NCI-H1694 treated with DMSO at 0.1 percent for 48 hours (cell line): ENCODE measurements at places on chromosomes 1 and 21.

- no peak for DNase-seq
These were observed 12.4 kb downstream of the LEPR start for GRCh38 chr1:65432918-65433317.

DNA sequence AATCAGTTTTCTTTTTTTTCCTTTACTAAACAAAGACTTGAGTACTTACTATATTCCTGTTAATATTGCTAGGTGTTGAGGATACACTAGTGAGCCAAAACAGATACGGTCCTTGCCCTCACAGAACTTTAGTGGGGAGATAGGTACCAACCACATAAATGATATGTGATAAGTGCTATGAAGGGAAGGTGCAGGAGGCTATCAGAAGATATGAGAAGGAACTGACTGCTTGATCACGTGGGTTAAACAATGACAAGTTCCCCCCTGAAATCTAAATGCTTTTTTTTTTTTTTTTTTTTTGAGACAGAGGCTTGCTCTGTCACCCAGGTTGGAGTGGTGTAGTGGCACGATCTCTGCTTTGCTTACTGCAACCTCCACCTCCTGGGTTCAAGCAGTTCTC is 25.0 kb downstream of the RBM15 start:
- no peak for DNase-seq

DNA sequence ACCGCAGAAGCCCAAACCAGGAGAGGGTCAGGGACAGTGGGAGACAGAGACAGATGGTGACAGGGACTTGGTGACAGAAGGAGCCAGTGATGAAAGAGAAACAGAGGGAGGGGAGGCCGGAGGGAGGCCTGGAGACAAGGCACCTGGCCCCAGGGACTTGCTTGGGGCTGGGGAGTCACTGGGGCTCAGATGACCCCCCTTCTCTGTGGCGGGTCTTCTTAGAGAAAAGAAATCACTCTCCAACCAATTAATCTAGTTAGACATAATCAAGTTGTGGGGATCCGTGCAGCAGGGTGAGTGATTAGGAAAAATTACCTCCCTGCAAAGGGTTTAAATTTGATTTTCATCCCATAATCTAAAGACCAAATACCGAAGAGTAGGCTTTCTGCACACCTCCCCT is 519.8 kb downstream of the PTPRU start:
- no peak for DNase-seq

DNA sequence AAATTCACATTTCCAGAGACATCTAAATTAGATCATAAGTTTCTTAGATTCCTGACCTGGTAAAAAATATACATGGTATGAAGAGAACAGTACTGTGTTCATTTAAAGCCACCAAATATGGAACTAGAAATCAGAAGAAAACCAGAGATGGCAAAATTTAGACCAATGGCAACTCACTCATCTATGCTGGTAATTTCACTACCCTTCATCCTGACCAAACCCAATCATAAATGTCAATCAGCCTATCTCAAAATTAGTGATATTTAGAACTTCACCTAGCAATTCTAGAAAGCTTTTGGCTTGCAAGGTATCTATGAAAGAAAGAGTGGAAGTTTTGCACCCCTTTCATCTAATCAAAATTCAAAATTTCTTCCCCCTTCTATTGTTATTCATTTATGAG is 107.7 kb downstream of the NIBAN1 start:
- no peak for DNase-seq

DNA sequence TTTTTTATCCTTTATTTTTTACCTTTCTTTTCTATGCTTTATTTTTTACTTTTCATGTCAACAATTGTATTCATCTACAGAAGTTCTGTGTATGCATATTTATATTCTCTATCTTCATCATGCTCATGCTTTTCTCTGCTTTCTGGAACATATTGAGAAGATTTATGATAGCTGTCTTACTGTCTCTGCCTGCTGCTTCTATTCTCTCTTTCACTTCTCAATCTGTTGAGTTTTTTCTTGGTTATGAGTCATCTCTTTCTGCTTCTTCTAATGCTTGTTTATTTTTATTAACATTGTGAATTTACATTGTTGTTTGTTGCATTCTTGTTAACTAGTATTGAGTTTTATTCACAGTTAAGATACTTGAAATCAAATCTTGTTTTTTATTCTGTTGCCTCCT is 22.6 kb downstream of the F5 start:
- no peak for DNase-seq

DNA sequence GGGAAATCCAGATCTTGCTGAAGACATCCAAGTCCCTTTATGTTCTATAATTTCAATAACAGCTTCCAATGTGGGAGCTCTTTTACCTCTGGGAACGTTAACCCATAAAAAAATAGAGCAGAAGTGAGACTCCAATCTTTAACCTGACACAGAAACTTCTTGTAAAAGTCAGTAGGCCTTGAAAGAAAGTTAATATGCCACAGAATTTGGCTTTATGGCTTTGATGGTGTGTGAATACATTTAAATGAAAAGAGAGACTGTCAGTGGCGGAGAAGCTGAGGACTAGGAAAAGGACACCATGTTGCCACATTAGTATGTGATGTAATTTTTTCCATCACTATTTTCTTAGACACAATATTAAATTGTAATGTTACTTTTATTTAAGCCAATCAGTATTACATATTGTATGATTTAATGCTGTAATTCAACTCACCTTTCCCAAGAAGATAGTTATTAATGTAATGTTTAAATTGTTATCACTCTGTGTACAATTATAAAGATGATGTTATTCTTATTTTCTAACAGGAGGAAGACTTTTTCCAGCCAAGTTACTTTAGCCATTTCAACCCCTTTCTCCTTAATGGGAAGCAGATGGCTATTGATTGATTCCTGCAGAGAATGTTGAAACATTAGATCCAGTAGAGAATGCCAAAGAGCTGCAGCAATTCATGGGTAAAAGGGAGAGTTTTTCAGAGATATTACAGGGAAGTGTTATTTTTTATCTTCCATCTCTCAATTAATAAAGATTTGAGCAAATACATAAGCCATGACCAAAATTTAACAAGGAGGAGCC is 17.5 kb upstream of the CLDN8 start:
- no peak for DNase-seq

- no peak for DNase-seq
These were observed 11.7 kb downstream of the NR5A2 start for GRCh38 chr1:200038981-200039848.

DNA sequence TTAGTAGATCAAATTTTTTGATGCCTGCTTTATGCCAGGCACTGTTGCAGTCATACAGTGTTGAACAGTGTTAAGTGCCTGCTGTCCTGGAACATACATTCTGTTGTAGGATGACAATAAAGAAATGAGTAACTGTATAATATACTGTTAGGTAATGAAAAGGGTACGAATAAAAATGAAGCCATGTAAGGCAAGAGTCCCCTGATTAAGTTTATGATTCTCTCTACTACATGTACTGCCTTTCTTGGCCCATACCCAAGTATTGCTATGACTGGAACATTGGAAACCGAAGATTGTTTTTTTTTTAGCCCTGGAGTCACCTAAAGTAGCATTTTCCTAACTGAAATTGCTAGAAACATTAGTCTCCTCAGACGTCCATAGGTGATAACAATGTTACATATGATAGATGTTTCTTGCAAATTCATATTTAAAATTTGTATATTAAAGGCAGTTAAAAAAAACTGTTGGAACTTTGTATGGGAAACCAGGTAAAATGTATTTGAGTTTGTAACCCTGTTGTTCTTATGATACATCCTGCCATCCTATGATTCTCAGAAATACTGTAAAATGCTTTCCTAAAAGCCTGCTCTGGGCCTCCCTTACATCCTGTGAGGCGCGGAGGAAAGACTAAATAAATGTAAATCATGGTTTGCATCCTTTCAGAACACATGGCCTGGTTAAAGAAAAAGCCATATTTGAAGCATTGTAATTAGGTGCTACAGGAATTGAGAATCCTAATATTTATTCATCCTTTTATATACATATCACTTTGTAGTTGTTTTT is 5.8 kb downstream of the ATP5PB start:
- no peak for DNase-seq

DNA sequence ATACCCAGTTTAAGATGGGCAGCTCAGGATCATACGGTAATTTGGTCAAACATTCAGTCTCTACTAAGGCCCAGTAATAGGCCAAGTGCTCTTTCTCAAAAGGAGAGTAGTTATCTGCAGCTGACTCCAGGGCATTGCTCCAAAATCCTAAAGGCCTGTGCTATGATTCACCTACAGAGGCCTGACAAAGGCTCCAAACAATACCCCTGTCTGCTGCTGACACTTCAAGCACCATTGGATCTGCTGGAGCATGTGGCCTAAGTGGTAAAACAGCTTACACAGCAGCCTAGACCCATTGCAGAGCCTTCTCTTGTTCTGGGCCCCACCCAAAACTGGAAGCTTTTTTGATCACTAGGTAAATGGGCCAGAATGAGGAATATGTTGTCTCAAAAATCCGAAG is 22.8 kb downstream of the SLAMF7 start:
- DNase-seq = no peak

- DNase-seq = no peak
These were observed 2.8 kb upstream of the KRTAP10-5 start for GRCh38 chr21:44583089-44583799.

- DNase-seq = no peak
These were observed 66.1 kb downstream of the PBX1 start for GRCh38 chr1:164625004-164625617.

- no peak for DNase-seq
These were observed 133.7 kb upstream of the RUNX3 start for GRCh38 chr1:25063591-25064416.

- no peak for DNase-seq
These were observed at the start of the genes SHE and TDRD10 for GRCh38 chr1:154502066-154502743. SHE (minus strand) TSS chr1:154502412; CDS start chr1:154502026, 386 bp downstream. TDRD10 (plus strand) TSS chr1:154502219; CDS start chr1:154506904, 4,685 bp downstream.
